ENCODE measurements at places on chromosomes 3 and 15.
A peak's percentile ranks its signal among the peaks of the same experiment; 100 is the strongest.

- no peak for DNase-seq
Measured at GRCh38 chr15:30063835-30064546, 18.8 kb upstream of the GOLGA8J start.

DNA sequence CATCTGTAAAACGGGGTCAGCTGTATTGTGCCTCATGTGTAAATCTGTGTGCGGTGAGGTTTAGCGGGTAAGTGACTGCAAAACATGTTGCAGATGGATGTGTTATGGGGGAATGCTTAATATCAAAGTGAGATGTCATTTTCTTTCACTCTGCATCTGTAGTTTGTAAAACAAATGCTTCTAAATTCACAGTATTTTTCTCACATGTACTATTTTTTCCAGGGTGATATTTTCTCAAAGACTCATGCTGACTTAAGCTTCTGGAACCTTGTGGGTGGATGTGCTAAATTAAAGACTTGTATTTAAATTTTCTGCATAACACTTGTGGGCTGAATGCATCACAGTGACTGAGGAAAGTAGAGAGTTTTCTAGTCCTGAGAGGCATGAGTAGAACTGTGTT lies 115.2 kb upstream of the TP63 start:
- no peak for DNase-seq

GRCh38 chr15:42275780-42276391 lies 2.7 kb upstream of the TMEM87A start:
- no peak for DNase-seq

DNA sequence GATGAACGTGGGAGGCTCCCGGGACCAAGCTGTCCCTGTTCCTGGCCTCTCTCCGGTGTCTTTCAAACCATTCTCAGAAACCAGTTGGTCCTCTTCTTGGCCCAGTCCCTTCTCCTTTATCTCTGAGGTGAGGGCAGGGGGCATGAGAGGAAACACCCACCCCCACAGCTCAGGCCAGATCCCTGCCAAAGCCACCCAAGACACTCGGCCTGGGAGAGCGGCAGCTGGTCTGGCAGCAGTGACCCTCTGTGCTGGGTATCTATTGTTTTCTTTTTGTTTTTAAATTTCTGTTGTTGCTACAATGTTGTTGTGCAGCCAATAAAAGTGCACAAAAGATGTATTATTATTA lies 27.3 kb downstream of the ACSBG1 start:
- no peak for DNase-seq

GRCh38 chr3:144900366-144900765 lies 928.7 kb downstream of the DIPK2A start:
- no peak for DNase-seq

- no peak for DNase-seq
Measured at GRCh38 chr3:23865595-23866396, 51.0 kb downstream of the NKIRAS1 start.

GRCh38 chr3:131067983-131068382 lies 41.3 kb downstream of the NEK11 start:
- DNase-seq = no peak

DNA sequence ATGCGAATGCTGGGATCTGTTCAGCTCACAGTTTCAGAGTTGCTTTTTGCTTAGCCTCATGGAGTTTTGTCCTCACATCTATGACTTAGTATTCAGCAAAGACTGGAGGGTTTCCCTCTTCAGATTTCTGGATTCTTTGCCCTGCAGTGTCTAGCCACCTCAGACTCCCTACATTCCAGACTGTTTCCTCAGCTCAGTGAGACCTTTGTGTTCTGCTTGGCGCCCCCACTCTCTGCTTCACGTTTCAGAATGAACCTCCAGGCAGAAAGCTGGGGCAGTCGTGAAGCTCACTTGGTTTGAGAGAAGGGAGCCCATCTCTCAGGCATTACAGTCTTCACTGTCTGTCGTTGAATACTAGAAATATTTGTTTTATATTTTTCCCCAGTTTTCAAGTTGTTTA lies 118.1 kb downstream of the CACNA1D start:
- DNase-seq = no peak

- peak; percentile 79 for DNase-seq
Measured at GRCh38 chr3:10194328-10195071, 29.8 kb downstream of the IRAK2 start.

GRCh38 chr3:172698631-172699030 lies 12.2 kb downstream of the NCEH1 start:
- DNase-seq = no peak

DNA sequence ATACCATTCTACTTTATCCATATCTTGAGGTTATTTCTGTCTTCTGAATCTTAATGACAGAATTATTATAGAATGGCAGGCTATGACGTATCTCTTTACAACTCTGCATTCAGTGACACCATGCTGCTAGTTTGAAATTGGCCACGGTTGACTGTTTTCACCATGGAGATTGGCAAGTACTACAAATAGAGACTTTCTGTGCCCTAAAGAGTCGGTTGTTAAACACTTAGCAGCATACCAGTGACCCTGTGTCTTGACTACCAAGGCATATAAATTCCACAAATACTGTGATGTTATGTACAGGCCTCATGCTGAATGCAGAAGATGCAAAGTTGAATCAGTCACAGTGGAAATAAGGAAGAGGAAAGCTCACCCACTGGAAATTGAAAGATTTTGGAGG lies 67.0 kb upstream of the CADPS start:
- DNase-seq = no peak

- no peak for DNase-seq
Measured at GRCh38 chr3:47011371-47011770, 31.9 kb downstream of the NBEAL2 start.

DNA sequence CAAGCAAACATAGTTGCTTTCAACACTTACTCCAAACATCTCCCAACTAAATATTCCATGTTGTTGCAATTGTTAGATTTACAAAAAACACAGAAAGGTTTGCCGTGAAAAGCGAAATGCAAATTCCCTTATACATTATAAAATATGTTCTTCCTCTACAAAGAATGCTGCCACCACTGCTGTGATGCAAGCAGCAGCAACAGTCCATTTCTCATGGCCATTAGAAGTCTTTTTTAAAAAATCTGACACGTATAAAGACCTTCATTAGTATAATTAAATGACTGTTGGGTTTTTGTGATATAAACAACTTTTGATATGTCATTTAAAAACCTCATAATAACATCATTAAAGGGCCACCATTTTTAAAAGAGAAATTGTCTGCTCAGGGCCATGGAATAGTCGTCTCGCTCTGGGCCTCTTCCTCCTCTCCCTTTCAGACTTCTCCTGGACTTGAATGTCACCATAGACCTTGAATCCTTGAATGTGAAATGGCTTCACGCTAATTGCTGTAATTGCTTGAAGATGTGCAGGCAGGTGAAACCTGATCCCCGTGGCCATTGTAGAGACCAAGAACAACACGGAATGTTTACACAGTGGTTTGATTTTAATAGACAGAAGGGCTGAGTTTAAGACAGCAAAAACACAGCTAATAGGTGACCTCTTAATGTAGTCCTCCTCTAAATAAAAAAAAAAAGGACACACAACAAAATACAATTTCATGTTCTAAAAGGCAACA lies 450.4 kb downstream of the FOXP1 start:
- DNase-seq = no peak

DNA sequence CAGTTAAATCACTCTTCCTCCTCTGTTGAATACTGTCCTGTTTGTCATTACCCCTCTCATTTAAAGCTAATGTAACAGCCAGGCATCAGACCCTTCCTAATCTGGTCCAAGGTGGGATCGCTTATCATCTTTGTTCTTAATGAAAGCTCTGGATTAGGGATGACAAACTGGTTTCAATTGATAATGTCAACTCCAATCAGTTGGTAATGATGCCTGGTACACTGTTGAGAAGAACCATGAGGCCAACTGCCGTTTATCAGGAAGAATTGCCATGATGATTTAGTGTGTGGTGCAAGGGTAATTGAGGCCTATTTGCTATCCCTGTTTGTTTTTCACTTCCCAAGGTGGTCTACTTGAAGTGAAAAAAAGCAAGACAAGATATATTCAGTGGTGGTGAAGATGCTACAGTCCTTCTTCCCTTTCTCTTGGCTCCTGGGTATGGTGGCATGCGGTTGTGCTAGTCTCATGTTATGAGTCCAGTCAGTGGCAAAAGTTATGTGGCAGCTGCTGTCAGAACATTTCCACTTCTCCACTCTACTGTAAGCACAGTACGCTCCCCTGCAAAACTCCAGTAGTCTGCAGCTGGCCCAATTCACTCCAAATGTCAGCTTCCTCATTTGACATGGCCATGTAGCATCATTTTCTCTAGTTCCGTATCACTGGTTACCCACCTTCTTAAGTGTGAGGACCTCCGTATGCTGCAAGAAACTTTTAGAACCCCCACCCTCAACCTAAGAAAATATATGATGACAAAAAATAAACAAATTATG lies 72.5 kb downstream of the MORC1 start:
- no peak for DNase-seq

- no peak for DNase-seq
Measured at GRCh38 chr3:168003911-168004310, 91.8 kb downstream of the GOLIM4 start.

DNA sequence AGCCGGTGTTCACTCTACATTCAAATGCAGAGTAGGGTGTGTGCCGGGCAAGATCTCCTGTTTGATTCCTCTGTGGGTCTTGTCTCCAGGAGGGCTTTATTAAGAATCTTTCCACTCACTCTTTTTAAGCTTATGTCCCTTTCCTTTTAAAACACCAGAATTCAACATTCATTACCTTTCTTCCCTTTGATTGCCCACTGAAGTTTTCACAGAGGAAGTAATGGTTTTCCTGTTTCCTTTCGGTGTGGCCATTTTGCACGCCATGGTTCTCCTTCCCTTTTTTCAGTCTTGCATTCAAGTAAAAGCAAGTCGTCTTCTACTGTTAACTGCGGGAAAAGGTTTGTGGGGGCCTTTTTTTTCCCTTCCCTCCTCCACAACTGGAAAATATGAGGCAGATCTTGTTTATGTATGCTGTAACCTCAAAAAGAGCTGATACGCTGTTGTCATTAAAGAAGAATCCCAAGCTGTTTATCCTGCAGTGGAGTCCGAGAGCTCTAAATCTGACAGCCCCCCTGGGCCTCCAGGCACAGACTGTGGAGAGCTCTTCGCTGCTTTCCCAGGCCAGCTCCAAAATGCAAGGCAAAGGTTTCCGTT lies 40.5 kb downstream of the FILIP1L start:
- peak; percentile 15 for DNase-seq

GRCh38 chr3:37163262-37164015 lies 10.9 kb downstream of the LRRFIP2 start:
- DNase-seq = no peak

- DNase-seq = no peak
Measured at GRCh38 chr3:178669022-178669601, 132.9 kb downstream of the KCNMB2 start.

- DNase-seq = no peak
Measured at GRCh38 chr3:61948699-61949305, 387.4 kb downstream of the PTPRG start.

DNA sequence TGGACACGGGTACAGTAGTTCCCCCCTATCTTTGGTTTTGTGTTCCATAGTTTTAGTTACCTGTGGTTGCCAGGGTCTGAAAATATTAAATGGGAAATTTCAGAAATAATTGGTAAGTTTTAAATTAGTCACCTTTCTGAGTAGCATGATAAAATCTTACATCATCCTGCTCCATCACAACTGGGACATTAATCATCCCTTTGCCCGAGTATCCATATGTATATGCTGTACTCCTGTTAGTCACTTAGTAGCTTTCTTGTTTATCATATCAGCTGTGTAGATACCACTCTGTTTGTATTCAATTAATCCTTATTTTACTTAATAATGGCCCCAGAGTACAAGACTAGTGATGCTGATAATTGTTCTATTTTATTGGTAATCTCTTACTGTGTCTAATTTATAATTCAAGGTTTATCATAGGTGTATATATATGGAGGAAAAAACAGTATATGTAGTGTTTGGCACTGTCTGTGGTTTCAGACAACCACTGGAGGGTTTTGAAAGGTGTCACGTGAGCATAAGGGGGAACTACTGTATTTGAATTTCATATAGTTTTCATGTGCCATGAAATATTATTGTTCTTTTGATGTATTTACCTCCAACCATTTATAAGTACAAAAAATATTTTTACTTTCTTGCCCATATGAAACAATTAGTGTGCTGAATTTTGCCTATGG lies 41.4 kb downstream of the CTDSPL2 start:
- DNase-seq = peak; percentile 17

- DNase-seq = no peak
Measured at GRCh38 chr3:190109441-190109840, 11.3 kb downstream of the P3H2 start.

GRCh38 chr15:38460543-38460942 lies 6.6 kb downstream of the FAM98B start:
- no peak for DNase-seq

- DNase-seq = no peak
Measured at GRCh38 chr3:23116081-23116837, 86.9 kb upstream of the UBE2E2 start.

Measured in CD4-positive, alpha-beta T cell treated with Interleukin-4 for 4 hours (primary cell).